ENCODE measurements at places on chromosomes 11 and 22.

DNA sequence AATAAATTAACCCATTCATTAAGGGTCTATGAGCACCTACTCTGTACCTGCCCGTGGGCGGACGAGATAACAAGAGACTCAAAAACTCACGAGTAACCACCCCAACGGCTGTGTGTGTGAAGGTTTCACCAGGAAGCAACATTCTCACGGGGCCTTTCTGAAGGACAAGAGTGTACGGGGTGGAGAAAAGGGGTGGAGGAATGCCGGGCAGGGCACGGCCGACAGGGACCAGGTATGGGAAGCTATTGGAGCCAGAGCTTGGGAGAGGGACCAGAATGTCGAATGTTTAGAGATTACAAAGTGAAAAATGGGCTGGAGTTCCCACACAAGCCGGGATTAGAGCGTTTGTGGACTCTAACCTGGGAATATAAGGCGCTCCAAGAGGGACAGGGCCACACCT lies 1.6 kb downstream of the KMT5B start:
- no peak for DNase-seq

DNA sequence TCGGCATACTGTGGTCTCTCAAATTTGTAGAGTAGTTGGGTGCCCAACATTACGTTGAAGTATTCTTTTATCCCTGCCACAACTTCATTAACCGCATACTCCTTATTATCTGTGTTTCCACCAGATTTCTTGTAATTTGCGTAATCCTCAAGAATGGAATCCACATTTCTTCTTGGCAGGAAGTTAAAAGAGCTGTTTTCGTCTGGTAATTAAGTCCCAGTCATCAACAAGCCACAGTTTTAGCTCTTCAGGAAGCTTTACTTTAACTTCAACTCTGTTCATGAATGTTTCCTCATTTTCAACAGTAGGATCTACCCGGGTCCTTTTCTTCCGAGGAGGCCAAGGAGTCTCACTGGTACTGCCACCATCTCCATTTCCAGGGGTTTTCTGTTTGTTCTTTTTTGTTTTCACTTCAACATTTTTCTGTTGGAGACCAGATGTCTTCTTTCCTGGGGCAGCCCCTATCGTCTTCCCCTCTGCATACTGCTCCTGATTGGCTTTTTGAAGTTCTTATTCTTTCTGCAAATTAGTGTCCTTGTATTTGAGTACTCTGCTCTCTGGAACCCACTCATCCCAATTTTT lies 30.3 kb downstream of the PDE3B start:
- DNase-seq: no peak

GRCh38 chr11:117819096-117820040 lies 5.2 kb downstream of the FXYD2 start:
- DNase-seq: no peak

- no peak for DNase-seq
These were observed 16.9 kb upstream of the TMEM135 start for GRCh38 chr11:87020764-87021365.

GRCh38 chr11:102292933-102293332 lies 24.4 kb upstream of the BIRC3 start:
- DNase-seq: no peak
